ENCODE measurements at places on chromosomes 12 and 14.

DNA sequence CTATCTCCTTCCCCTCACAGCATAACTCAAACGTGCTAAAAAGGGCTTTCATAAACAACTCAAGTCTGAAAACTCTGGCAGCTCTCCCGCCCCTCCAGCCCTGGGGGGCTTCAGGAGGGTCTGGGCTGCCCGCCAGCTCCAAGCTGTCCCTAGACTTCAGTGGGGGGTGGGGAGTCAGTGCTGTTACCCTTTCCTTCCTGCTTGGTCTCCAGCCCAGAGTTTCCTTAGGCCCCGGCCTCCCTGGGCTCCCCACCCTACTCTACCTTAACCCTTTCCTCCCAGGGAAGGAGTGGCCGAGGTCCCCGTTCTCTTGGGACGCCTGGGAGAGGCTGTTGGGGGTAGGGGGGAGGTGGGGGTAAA is 530 bp upstream of the NYNRIN start:
- DNase-seq: no peak

GRCh38 chr12:109637348-109637747 is 63.8 kb downstream of the MVK start:
- no peak for DNase-seq

- DNase-seq: no peak
Observed at GRCh38 chr14:79587875-79588274, 623.4 kb downstream of the DIO2 start.

DNA sequence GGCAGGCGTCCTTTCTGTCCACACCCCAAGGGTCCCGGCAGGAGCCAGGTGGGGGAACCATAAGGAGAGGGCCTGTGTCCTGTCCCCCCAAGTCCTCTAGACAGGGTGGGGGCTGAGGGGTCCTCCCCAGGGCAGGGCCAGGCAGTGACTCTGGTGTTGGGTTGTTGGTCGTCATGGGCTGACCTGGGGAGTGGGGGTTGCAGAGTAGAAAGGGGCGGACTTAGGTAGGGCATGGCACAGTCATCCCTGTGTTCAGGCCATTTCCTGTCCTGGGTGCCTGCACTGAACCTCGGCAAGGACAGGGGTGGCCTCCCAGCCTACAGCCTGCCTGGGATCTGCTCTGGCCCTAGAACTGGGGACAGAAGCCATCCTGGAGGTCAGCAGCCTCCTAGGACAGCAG is 356.2 kb downstream of the TMEM121 start:
- no peak for DNase-seq

- DNase-seq: no peak
Observed at GRCh38 chr12:85273381-85274314, 6.4 kb upstream of the ALX1 start.

GRCh38 chr12:114174326-114174725 is 208.2 kb upstream of the RBM19 start:
- DNase-seq: no peak

- DNase-seq: no peak
Observed at GRCh38 chr12:44295958-44296623, 460.2 kb downstream of the TMEM117 start.

- DNase-seq: no peak
Observed at GRCh38 chr12:76634133-76634532, 74.6 kb upstream of the OSBPL8 start.

- DNase-seq: no peak
Observed at GRCh38 chr14:81668626-81669274, 135.1 kb upstream of the SEL1L start.

DNA sequence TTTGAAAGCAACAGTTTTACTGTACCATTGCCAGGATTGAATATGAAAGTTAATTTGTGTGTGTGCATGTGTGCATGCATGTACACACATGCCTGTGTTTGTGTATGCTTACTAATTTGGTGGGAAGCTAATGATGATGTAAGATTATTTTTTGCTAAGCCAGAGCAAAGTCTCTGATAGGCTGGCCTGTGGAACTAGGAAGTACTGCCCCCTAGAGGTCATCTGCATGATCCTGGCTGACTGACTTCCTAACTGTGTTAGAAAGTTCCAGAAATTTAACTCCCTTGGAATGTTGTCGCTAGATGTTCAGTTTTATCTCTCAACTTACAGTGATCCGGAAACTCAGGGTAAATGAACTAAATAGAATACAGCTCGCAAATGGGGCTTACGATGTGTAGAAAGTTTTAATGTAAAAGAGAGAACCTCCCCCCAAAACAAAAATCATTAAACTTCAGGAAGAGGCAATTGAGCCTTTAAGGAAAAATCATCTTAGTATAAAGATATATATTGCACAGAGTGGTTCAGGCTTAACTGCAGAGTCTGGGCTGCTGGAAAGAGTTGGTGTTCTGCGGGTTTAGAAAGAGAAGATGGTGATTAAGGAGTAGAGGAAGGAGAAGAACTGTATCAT is 34.3 kb upstream of the SLC38A1 start:
- peak; percentile 41 for DNase-seq

DNA sequence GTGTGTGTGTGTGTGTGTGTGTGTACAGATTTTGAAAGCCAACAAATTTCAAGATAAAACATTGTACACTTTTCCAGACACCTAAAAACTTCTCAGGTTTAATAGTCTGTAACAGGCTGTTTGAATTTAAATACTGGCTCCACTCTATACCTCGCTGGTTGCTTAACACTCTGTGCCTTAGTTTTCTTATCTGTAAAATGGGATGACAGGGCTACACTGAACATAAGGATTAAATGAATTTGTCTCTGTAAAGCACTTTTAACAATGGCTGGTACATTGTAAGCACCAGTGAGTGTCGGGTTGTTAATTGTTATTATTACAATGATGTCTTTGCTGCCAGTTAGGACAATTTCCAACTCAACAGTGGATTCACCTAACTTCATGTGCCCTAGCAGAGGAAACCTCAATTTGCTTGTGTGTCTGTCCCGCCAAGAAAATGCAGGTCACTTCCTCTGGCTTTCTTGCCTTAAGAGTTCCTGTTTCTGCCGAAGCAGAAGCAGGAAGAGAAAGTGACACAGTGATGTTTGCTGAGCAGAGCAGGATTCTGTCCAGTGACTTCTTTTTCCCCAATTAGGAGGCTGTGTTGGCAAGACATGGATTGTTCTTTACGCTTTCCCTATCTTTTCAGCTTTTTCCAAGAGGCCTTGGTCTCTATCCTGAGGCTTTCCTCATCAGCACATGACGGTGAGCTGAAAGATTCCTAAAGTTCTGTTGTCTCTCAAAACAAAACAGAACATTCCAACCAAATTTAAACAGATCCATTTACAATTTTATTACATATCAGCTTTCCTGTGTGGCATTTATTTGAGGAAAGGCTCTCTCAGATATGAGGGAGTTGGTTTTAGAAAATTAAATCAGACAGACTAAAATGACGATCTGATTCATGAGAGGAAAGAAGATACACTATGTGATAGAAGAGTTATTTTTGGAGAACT is 154.1 kb upstream of the ATP2B1 start:
- DNase-seq: peak; percentile 47

GRCh38 chr12:131060011-131060703 is 106.5 kb downstream of the ADGRD1 start:
- no peak for DNase-seq

DNA sequence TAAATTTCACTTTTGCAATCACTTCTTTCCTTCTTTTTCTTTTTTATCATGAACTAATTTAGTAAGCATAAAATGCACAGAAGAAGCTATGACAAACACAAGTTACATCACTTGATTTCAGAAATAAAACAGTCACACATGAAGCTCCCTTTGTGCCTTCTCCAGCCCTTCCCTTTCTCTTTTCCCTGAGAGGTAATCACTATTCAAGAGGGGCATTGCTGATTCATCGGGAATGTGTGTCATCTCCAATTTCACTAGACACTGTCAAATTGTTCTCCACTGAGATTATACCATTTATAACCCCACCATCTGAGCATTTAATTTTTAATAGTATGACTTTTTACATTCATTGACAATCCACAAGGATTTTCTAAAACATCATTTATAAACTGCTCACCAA is 91.6 kb upstream of the PTPRQ start:
- DNase-seq: peak; percentile 62

- no peak for DNase-seq
Observed at GRCh38 chr12:45518291-45519235, 210.9 kb upstream of the ARID2 start.

- DNase-seq: no peak
Observed at GRCh38 chr14:91041450-91041849, 19.0 kb downstream of the RPS6KA5 start.

DNA sequence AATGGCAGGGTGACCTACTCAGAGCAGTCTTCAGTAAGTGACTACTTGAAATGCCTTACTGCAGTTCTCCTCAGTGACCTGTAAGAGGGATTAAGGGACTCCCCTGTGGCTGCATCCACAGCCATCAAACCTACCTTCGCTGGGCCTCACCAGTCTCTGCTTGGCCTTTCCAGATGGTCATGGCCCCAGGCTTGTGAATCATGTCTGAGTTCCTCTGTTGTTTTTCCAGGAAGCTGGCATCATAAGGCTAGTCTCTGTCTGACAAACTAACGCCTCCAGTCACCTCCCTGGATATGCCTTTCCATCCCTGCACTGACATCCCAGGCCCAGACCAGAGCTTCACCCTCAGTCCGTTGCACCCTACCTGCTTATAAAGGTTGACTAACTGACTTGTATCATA is 14.0 kb downstream of the RNASE2 start:
- DNase-seq: no peak

DNA sequence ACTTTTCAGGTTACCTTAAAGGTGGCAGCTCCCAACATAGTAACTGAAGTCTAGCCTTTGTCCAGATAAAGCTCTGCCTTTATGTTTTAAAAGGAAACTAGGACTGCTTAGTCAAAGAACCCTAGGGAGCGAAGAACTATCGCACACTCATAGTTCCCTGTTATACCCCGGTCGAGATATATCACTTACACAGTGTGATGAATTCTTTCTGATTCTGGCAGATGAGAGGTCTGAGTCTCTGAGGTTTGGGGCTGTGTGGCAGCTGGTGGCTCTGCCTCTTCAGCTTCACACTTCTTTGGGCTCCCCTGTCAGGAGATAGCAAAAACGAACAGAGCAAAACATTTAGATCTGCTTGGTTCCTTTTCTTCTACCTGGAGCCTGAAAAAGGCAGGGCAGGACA is 17.0 kb downstream of the ACIN1 start:
- peak; percentile 71 for DNase-seq

DNA sequence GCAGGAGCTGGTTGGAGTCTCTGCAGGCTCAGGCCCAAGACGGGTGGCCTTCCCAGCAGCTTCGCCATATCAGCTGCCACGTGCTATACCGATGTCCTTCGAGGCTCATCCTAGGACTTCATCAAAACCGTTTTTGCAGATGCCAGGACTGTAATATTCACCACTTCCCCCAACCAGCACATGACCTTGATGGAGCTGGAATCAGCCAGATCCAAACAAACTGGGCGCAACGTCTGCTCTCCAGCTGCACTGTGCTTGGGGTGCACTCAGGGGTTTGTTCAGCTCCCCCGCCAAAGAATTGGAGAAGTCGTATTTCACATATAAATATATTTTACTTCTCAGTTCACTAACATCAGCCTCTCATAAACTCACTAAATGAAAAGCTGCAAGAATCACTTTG is 149.5 kb upstream of the DIO3 start:
- DNase-seq: no peak
